ENCODE measurements at places on chromosomes 3 and 15.

DNA sequence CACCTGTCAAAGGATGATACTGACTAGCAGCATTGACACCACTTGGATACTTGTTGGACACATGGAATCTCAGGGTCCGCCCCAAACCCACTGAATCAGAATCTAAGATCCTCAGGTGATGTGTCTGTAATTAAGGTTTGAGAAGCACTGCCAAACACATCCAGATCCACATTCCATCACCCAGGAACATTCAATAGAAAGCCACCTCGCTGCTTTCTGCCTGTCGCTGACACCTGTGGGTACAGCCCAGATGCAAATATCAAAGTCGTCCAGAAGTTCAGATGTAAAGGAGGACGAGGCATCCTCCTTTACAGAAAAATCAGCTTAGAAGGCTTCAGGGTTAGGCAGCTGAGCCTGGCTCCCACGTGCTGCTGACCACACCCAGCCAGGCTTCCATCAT lies 5.2 kb upstream of the RPS17 start:
- no peak for DNase-seq

- no peak for DNase-seq
These were observed 112.2 kb upstream of the SLC4A7 start for GRCh38 chr3:27596334-27596841.

- DNase-seq: no peak
These were observed 58.5 kb downstream of the PIK3R4 start for GRCh38 chr3:130688015-130688688.

GRCh38 chr3:144160627-144161026 lies 189.0 kb downstream of the DIPK2A start:
- DNase-seq: no peak

DNA sequence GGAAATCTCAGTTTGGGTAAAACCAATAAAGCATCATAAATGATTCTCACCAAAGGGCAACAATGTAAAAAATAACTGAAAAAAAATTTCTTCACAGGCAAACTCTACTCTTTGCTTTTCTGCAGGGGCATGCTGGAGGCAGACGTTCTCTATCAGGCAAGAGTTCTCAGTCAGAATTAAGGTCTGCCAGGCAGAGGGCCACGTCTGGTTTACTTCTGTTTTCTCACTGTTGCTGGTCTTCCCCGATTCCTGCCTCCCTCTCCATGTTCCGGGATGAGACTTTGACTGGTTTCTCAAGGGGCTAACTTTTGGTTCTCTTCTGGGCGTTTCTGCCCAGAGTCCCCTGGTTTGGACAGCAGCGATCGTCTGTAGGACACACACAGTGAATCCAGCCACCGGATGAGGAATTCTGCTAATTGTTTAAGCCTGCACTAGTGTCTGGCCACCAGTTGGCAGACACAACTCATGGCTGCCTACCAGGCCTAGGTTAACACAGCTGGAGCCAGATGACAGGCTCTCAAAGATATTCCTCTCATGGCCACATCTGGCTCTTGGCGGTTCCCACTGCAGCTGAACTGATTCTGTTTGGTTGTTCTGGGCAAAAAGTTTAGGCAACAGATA lies 273.1 kb downstream of the FOXP1 start:
- peak; percentile 58 for DNase-seq

DNA sequence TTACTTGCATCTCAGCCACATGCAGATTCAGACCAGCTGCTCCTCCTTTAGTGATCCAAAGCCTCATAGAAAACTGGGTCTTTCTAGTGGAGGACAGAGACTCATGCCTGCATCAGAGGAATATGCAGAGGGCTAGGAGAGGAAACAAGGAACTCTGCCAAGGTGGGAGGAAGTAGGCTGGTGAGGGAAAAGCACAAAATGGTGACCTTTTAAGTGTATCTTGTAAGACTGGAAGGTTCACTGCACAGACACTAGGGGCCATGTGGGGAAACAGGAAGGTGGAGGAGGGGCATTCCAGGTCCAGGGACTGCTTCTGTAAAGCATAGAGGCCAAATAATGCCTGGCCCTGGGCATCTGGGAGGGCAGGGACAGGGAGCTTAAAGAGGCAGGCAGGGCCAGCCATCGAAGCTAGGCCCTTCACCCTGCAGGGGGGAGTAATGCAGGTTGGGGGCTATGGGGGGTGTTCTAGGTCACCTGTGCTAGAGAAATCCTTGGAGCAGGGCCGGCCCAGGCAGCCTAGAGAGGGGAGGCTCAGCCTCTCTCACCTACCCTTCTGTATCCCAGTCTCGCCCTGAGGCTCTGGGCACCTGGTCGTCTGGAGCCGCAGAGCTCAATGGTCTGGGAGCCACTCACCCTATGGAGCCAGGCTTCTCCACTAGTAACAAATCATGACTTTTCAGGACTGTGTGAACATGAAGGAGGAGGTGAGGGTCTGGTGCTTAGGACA lies 117.7 kb downstream of the DNAJB8 start:
- DNase-seq: peak; percentile 46

GRCh38 chr15:80861731-80862170 lies 82.6 kb downstream of the CEMIP start:
- peak; percentile 19 for DNase-seq

GRCh38 chr15:93152951-93153350 lies 63.9 kb upstream of the RGMA start:
- no peak for DNase-seq

- no peak for DNase-seq
These were observed 23.8 kb downstream of the MAP6D1 start for GRCh38 chr3:183801601-183802000.

DNA sequence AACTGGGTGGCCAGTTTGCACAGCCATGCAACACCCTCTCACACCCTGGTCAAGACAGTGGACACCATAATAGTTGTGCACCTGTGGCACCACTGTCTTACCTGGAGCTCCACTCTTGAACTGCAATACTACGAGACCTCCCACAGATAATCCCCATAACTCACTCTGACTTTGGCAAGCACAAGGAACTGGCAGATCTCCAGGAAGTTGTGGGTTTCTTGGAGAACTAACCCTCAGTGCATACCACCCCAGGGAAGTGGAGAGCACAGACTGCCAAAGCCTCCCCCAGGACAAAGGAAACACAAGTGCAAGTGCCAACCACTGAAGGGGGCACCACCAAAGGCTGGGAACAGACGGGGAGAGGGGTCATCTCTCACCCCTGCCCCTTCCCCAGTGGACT lies 318.6 kb downstream of the SUCLG2 start:
- no peak for DNase-seq

DNA sequence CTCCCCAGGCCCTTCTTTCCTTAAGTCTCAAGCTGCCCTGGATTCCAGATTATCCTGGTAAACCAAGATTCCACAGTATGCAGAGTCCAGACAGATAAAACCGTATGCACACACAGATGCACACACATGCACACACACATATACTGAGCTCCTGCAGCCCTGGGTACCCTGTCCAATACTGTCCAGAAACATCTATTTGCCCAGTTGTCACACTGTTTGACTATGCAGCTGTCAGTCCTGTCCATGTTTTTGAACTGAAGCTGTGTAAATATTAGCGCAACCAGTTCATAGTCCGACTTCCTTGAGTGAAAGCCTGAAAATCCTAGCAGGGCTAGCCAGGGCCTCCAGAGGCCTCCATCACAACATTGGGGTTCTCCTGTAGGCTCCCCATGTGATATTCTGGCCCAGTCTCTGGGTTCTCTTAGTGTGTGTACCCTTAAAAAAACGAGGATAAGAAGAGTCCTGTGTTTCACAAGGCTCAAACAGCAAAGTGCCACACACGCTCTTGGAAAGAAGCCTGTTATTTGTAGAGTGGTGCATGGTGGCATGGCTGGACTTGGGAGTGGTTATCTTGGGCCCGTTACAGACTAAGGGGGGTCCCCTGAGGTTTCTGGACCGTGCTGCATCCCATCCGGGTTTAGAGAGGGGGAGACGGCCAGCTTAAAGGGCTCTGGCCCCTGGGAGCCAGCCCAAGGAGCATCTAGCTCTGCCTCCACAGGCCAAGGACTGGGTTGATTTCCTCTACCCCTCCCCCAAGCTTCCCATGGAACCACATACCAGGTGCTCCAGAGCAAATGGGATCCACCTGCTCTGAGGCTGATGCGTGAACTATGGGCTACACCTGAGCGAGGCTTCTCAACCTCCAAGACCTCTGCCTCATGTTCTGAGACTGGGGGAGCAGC lies 108.3 kb downstream of the IQSEC1 start:
- no peak for DNase-seq

GRCh38 chr3:15647611-15648167 lies 46.1 kb downstream of the BTD start:
- no peak for DNase-seq

DNA sequence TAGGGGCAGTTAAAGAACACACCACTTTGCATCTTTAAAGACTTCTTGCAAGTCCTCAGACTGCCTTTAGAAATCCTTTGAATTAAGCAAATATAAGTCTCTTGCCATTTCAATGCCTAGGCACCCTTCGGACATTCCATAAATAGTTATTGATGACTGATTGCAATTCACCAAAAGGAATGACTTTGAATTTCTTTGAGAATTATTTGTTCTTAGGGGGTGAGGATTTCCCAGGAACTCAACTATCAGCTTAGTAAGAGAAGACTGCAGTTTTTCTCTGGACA lies 495 bp upstream of the MYEF2 start:
- DNase-seq: no peak

DNA sequence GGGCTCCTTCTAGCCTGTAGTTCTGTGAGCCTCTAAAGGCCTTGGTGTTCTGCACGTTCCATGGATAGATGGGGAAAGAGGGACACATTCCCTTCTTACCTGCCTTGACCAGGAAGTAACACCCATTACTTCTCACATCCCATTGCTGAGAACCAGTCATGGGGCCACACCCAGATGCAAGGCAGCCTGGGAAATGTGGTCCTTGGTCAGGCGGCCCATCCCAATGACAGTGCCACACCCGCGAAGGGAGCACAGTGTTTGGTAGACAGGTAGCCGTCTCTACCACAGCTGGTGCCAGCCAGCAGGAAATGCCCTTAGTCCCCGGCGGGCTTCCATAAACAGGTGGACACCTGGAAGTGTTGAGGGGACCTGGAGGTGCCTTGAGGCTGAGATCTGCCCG lies 23.2 kb upstream of the LCTL start:
- DNase-seq: no peak

DNA sequence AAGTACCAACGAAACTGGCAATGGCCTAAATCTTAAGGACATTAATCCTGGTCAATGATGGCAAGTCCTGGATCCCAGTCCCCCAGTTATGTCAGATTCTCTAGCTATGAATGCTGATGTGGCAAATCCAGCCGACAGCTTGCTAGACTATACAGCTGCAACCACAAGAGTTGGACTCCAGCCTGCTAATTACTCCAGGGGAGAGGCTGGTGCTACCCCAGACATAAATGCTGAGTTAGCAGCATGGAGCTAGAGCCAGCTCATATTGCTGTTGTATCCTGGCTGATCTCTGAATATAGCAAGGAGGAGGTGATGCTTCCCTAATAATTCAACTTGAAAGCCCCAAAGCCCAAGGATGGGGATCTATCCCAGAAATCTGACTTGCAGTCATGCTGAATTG lies 207.1 kb downstream of the LRRN1 start:
- DNase-seq: peak; percentile 30

DNA sequence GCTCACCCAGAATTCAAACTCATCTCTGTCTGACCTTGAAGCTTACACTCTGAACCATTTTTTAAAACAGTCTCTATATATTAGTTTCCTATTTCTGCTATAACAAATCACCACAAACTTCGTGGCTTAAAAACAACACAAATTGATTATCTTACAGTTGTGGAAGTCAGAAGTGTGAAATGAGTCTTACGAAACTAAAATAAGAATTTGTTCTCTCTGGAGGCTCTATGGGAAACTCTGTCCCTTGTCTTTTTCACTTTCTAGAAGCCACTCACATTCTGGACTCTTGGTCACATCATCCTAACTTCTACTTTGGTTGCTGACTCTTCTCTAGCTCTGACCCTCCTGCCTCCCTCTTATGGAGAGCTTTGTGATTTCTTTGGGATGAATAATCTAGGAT lies 429.3 kb upstream of the THBS1 start:
- DNase-seq: no peak

Measured in aorta (tissue), 5 donors.